ENCODE measurements at places on chromosomes 3 and 15. TPM values are rescaled to one million over a fixed set of nuclear protein-coding genes. Genes with fewer than 3 reads are reported as not detected.

Gene HTD2
- 6.3 TPM for total RNA-seq

Gene ABTB1
- 8.1 TPM for total RNA-seq

Gene ECE2
- not detected for total RNA-seq

Gene ZNF502
- 2.1 TPM for total RNA-seq

Gene GPR62
- total RNA-seq = not detected

Measured in myometrial cell (primary cell).